ENCODE measurements at places on chromosomes 7 and 10.
A peak's percentile ranks its signal among the peaks of the same experiment; 100 is the strongest.

- no peak for DNase-seq
Measured at GRCh38 chr7:115410972-115411686, 489.2 kb downstream of the MDFIC start.

GRCh38 chr10:11668847-11669610 is 57.6 kb upstream of the USP6NL start:
- no peak for DNase-seq

- DNase-seq, result no peak
Measured at GRCh38 chr10:68434657-68435056, 27.6 kb upstream of the RUFY2 start.

GRCh38 chr7:5064391-5065106 is 18.9 kb downstream of the RBAK start:
- DNase-seq, result peak; percentile 33

- no peak for DNase-seq
Measured at GRCh38 chr10:88097536-88097935, 234.1 kb downstream of the PTEN start.

- DNase-seq, result no peak
Measured at GRCh38 chr10:26952094-26952493, 91.3 kb upstream of the ABI1 start.

DNA sequence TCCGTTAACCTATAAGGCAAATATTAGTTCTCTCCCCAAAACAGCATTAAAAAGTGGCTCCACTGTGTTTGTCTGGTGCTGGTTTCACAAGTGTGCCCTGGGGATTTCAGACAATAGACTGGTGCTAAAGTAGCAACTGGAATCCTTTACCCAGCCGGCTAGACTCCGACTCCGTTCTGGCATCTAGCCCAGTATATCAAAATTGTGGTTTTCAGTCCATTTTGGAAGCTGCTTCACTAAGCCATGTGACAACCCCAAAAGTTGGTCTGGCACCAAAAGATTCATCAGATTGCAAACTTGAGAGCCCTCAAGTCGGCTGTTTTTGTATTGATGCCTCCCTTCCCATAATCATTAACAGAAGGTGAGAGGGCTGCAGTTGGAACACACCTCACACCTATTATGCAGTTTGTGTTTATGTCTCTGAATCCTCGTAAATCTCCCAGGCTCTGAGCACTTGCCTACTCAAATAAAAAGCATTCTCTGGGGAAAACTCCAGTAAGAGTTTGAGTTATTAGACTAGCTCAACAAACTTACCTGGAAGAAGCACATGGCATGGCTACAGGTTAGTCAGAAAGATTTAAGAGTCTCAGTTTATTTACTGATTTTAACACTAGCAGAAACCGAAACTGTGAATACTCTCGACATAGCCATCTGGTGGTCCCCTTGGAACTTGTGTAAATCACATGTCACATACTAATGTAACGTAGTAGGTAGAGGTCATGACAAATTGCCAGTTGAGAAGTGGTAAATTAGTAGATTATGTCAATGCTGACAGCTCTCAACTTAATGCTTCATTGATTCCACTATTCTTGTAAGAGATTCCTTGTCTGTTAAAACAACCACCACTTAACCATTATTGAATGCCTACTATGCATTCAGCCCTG is 14.8 kb upstream of the WNT16 start:
- DNase-seq, result peak; percentile 69

DNA sequence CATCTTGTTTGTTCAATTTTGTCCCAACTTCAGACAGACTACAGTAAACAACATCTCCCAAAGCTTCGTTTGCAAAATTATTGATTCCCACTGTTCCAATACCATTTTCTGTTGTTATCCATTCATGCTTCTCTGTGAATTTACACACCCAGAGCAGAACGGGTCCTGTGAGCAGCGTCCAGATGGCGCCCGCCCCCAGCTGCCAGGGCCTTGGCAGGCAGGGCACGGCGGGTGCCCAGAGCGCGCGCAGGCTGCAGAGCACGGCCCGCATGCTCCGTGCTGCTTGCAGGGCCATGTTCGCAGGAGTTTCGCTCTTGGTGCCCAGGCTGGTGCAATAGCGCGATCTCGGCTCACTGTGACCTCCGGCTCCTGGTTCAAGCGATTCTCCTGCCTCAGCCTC is 32.5 kb upstream of the SEPTIN7 start:
- no peak for DNase-seq

DNA sequence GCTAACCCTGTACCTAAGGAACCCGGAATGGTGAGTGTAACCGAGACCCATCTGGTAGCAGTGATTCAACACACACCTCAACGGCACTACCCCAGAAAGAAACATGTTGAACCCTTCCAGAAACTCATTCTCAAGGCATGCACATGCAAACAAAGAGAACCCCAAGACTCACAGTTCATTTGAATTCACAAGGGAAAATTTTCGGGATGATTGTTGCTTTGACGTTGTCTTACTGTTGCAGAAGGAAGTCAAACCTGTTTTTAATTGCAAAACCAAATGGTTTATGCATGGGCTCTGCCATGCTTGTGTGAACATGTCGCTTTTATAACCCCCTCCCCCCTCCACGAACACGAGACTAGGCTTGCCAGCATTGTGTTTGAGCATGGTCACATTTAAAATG is 539.7 kb downstream of the GATA3 start:
- no peak for DNase-seq

DNA sequence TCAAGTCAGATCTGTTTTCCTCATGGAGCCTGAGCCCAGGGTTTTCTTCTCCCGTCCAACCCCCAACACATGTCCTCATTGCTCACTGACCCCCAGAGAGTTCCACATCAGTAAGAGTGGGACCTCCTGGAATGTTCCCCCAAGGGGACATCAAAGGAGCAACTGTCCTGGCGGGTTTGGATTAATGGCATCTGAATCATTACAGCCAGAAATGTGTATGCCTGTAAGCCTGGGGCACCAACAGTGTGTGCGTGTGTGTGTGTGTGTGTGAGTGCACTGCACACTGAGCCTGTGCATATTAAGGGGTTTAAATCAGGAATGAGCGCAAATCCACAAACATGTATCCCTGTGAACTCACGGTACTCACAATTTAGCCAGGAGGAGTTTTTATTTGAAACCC is 222.3 kb downstream of the PLXNA4 start:
- no peak for DNase-seq
